ENCODE measurements at places on chromosomes 6 and 20.

GRCh38 chr6:44925100-44925739 is 402.9 kb upstream of the RUNX2 start:
- DNase-seq = peak; percentile 6

- DNase-seq = no peak
Observed at GRCh38 chr20:38873050-38873581, 53.1 kb upstream of the FAM83D start.

DNA sequence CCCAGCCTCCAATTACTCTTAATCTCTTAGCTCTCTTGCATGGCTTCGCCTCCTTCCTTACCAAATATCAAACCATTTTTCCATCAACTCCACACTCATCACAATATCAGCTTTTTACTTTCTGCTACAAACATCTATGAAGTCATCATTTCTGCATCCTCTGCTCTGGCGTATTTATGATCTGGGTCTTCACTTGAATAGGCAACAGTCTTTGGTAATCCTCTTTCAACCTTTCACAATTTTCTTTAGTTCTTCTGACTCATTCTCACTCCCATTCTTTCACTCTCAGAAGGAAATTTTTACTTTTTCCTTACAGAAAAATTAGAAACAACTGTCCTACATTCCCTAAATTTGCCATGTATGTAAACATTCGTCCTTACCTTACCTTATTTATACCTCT is 522.4 kb downstream of the HDGFL1 start:
- peak; percentile 11 for DNase-seq

- no peak for DNase-seq
Observed at GRCh38 chr6:150347845-150348244, 21.0 kb upstream of the IYD start.

DNA sequence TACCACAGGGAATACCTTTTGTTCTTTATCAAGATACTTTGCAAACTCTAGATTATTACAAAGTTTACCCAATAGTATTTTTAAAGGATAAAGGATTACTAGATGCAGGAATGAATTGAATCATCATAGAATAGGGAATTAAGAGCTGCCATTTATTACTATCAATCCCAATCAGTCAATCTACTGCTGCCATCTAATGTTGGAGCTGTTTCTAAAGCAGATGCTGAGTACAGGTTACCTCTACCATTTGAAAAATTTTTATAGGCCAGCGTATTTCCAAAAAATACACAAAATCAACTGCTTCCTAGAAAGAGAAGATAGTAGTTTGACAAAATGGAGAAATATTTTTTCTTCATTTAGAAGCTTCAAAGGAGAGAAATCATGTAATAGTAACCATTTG is 520.4 kb downstream of the ADGRB3 start:
- DNase-seq = peak; percentile 6

- DNase-seq = no peak
Observed at GRCh38 chr6:16493112-16493511, 254.7 kb downstream of the GMPR start.

DNA sequence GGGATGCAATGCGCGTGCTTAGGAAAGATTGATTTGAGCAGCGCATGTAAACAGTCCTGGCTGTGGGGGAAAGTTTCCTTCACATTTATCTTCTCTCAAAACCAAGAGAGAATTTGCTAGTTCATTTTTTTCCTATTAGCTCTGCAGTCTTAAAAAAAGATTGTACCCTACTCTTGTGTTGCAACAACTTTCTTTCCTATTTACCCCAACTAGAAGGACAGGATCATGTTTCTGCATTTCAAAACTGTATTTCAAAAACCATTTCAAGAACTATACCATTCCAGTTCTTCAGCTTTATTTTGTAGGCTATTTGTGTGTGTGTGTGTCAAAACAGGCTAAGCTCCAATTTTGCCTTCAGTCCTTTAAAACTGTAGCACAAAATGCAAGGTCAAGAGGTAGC is 473.1 kb downstream of the KIF16B start:
- no peak for DNase-seq

- DNase-seq = no peak
Observed at GRCh38 chr6:14877758-14878157, 368.1 kb upstream of the JARID2 start.

GRCh38 chr6:27624694-27625262 is 151.9 kb upstream of the ZNF184 start:
- DNase-seq = no peak

GRCh38 chr20:51513545-51513944 is 29.0 kb downstream of the NFATC2 start:
- no peak for DNase-seq

DNA sequence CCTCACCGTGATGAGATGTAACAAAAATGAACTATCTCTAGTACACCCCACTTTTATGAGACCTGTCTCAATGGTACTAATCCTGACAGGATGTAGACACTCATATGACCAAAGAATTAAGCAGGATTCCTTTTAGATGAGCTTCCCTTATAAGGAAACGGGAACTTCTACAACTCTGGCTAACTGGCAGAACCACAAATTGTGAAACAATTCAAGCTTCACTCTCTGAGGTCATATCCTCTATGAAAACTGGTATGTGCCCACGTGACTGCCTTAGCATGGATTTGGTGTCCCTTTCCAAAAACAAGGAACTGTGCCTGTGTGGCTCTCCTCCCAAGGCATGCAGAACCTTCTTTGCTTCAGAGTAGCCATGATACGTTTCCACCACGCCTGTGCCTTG is 14.1 kb upstream of the CPNE5 start:
- peak; percentile 83 for DNase-seq

DNA sequence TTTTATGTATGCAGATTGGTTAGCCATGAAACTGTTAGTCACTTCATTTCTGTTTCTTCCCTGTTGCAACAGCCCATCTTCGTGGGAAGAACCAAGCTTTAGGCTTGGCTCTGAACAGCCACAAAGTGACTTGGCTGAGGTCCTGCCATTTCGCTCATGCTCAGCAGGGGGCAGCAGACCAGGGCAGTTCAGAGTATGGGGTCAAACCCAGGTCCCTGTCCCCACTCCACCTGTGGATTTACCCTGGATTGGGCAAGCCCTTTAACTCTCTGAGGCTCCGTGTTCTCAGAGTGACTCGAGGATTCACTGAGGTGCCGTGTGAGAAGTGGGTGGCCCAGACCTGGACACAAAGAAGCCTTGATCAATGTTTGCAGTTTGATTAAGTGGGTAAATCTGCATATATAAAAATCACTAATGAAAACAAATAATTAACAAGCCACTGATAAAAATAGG is 19.8 kb upstream of the MAP1LC3A start:
- peak; percentile 57 for DNase-seq

- DNase-seq = peak; percentile 69
Observed at GRCh38 chr6:113094779-113095178, 747.6 kb downstream of the RFPL4B start.

DNA sequence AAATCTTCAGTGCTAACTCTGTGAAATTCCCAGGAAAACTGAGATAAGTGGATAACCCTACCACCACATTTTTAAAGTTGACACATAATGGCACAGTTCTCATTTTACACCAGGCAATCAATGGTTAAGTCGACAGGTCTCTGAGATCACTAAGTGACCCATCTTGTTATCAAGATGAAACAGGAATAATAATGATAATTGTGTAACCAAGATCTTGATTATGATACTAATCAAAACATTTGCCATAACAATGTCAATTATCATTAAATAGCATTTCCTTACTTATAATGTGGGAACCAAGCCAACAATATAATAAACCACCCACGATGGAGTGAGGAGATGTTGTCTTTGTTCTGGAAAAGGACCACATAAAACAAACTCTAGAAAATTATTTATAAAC is 541.6 kb downstream of the TFAP2B start:
- DNase-seq = no peak

DNA sequence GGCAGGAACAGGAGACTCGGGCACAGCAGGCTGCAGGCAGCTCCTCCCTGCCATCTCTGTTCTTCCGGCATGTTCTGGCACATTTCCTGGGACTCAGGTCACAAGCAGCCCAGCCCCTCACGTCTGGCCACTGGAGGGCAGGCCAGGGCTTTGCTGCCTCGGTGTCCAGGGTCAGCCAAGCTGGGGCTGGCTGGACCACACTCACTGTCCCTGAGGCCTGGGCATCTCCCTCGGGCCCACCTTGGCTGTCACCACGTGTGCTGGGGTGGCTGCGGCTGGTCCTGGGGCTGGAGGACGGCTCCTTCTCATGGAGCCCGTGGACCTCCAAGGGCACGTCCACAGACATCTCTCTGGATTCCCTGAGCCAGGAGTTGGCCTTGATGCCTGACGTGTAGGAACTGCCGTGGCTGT is 18.5 kb downstream of the FRMD1 start:
- peak; percentile 60 for DNase-seq

DNA sequence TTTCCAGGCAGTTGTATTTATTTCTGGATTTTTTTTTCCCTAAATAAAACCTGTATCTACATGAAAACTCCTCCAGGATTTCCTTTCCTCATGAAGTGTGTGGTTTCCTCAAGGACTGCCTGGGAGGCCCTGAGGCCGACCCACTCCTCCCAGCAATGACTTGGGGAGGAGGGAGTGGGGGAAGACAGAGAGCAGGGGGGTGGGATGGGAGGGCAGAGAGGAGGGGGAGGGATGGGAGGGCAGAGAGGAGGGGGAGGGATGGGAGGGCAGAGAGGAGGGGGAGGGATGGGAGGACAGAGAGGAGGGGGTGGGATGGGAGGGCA is 161.8 kb upstream of the AGPAT4 start:
- DNase-seq = peak; percentile 72

- DNase-seq = no peak
Observed at GRCh38 chr6:3345836-3346235, 87.1 kb downstream of the PSMG4 start.

DNA sequence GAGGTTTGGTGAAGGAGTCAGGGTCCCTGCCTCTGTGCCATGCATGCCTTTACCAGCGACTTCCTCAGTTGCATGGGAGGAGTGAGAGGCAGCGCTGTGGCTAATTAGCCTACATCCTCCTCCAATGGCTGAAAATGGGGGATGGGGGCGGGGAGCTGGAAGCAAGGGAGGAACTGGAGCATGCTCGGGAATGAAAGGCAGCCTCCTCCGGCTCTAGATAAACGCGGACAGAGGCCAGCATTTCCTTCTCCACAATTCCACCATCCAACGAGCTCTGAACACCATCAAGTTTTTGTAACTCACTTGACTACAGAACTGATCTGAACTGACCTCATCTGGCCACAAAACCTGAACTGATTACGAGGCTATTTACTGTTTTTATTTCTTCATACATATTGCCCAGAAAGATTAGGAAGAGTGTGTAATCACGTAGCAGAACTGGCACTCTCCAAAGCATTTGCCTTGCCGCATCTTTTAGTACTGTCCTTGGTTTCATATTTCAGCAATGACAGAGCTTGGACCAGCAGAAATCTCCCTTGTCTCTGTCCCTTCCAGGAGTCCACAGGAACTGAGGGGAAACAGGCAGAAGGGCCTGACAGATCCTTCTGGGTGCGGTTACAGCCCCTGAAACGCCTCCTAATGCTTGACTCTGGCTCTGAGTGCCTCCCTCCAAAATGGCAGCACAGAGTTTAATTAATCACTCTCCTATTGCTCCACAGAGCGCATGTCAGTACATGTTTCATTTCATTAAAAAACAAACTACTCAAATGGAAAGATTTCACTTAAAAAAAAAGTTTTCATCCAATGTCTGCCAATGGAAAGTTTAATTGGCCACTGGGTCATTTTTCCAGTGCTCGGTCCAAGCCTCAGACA is 58.2 kb upstream of the TRAF3IP2 start:
- peak; percentile 51 for DNase-seq

- DNase-seq = peak; percentile 99
Observed at GRCh38 chr6:43702534-43703440, 15.2 kb upstream of the MRPS18A start.

- DNase-seq = peak; percentile 84
Observed at GRCh38 chr6:80642452-80642851, 536.0 kb downstream of the BCKDHB start.

GRCh38 chr6:74942130-74942529 is 263.7 kb downstream of the COL12A1 start:
- DNase-seq = peak; percentile 25

- no peak for DNase-seq
Observed at GRCh38 chr20:40908309-40908708, 120.3 kb upstream of the TOP1 start.

- DNase-seq = no peak
Observed at GRCh38 chr6:166179704-166180103, 12.1 kb upstream of the TBXT start.

GRCh38 chr6:15893556-15894253 is 230.9 kb upstream of the DTNBP1 start:
- DNase-seq = no peak

DNA sequence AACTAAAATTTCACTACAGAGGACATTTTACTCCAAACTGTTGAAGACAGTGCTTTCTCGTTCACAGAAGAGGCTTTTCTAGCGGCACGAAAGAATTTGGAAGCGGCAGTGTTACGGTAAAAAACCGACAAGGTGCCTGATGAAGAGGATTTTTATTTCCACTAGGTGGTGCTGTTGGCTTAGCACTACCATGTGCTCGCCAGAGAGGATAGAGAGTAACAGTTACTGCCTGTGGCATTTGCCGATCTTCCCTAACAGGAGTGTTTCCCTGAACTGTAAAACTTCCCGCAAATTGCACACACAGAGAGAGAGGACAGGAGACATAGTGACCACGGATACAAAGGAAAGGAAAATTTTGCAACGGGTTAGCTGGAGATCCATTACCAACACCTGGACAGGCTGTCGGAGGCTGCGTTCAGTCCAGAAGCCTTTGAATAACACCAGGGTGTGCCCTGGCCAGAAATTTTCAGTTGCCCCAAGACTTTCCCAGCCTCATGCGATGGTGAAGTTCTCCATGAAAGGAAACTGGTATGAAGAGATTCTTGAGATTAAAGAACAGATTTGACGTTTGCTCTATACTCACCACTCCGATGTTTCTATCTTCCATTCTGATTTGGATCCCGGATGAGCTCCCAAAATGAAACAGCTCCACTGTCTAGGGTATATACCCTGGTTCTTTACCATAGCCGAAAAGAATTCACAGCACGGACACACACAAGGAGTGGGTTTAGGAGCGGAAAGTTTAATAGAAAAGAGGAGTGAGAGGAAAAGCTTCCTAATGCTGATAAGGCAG is 48.1 kb downstream of the HLA-DPB1 start:
- peak; percentile 30 for DNase-seq

DNA sequence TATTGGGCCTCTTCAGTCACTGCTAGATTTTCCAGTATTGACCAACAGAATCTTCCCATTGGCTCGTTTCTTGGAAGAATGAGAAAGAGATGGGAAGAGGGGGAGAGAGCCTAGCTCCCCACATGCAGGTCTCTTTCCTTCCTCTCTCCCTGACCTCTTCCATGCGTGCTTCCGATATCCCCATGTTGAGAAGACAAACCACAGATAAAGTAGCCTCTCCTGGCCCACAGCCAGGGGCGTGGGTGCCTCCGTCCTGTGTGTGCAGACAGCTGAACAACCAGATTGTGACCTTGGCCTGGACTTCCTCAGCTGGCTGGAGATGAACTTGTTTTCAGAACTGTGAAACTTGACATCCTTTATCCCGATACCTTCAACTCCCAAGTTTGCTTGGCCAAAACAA is 71.0 kb downstream of the EDN3 start:
- DNase-seq = no peak

DNA sequence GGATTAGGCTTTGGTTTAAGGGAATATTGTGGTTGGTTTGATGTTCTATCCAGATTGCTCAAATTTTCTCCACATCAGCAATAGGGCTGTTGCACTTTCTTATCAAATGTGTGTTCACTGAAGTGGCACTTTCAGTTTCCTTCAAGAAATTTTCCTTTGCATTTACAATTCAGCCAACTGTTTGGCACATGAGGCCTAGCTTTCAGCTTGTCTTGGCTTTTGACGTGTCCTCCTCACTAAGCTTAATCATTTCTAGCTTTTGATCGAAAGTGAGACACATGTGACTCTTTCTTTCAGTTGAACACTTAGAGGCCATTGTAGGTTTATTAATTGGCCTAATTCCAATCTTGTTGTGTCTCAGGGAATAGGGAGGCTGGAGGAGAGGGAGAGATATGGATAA is 104.8 kb downstream of the FLRT3 start:
- no peak for DNase-seq

GRCh38 chr6:86888301-86888700 is 49.0 kb upstream of the HTR1E start:
- no peak for DNase-seq

Data from fibroblast of skin of scalp (primary cell).